ENCODE measurements at places on chromosomes 11 and 22. TPM values are rescaled to one million over a fixed set of nuclear protein-coding genes. Genes with fewer than 3 reads are reported as not detected.

DNA sequence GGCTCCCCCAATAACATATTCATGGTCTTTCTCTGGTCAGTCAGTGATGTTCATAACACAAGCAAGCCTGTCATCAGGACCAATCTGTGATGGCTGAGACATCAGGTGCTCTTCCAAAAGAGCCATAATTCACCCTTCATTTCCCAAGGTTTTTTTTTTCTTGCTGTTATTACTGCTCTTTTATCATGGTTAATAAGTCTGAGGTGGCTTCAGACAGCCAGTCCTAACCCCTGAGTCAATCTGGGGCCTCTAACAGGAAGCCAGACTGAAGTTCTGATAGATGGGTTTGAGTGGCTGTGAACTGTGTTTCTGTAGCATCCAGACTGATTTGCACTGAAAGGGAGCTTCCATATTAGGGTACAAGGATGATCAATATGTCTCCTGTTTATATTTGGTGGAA, 8.8 kb downstream of the EHF start:
- no peaks in the 10 kb centered on the region for H3K27me3 ChIP-seq
- H3K36me3 ChIP-seq, result peaks cover 4% of the 10 kb centered on the region

GRCh38 chr11:115502636-115503082, 1.6 kb downstream of the CADM1 start:
- H3K36me3 ChIP-seq, result no peaks in the 10 kb centered on the region
- DNase-seq, result no peak
- H3K27ac ChIP-seq, result no peak overlapping the region
- peak overlapping the region; percentile 67 for H3K4me3 ChIP-seq

DNA sequence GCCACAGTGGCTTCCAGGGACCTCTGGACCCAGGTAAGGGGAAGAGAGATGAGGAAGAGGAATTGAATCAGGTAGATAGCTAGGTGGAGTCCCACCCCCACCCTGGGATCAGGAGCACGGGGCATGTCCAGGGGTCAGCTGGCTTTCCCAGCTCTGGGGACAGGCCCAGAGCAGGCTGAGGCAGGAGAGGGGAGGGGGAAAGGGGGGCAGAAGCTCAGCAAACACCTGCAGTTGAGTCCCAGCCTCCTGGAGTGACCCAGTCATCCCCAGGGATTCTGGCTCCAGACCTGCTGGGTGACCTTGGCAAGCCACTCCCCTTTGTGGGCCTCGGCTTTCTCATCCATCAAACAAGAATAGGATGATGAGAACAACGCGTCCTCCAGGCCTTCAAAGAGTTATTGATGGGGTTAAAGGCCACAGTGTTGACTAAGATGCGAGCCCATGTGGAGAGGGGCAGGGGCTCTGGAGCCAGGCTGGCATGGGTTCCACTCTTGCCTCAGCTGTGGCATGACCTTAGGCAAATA, 16.0 kb downstream of the STARD10 start:
- no peaks in the 10 kb centered on the region for H3K36me3 ChIP-seq
- H3K27ac ChIP-seq, result no peak overlapping the region
- peaks cover 49% of the 10 kb centered on the region for H3K4me1 ChIP-seq
- no peak overlapping the region for H3K4me3 ChIP-seq

DNA sequence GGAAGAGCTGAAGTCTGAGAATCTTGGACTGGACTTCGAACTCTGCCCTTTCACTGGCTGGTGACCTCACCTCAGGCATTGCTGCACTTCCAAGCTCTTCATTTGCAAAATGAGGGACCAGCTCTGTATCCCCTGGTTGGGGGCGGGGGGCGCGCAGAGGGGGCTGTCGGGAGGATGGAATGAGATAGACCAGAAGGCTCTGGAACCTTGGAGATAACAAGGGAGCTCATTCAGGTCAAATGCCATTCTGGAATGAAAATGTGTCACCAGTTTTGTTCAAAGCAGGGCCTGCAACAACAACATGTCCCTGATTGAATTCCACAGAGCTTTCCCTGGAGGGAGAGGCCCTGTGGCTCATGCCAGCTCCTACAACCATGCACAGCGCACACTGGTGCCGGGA, 370.5 kb downstream of the MN1 start:
- H3K27me3 ChIP-seq, result no peaks in the 10 kb centered on the region
- no peaks in the 10 kb centered on the region for H3K36me3 ChIP-seq
- H3K4me1 ChIP-seq, result peaks cover 2% of the 10 kb centered on the region
- H3K4me3 ChIP-seq, result no peak overlapping the region

The FAT3 gene
- polyA plus RNA-seq, result 0.23 TPM

The TIGD3 gene
- polyA plus RNA-seq, result 0.05 TPM

The UCP3 gene
- 0.70 TPM for polyA plus RNA-seq
